Stimulated activated CD4-positive, alpha-beta T cell treated with anti-CD3 and anti-CD28 coated beads, Interleukin-1b, Interleukin-23, amount 100 ng/mL, for 24 hours (primary cell): ENCODE measurements at places on chromosomes 1 and 21.

DNA sequence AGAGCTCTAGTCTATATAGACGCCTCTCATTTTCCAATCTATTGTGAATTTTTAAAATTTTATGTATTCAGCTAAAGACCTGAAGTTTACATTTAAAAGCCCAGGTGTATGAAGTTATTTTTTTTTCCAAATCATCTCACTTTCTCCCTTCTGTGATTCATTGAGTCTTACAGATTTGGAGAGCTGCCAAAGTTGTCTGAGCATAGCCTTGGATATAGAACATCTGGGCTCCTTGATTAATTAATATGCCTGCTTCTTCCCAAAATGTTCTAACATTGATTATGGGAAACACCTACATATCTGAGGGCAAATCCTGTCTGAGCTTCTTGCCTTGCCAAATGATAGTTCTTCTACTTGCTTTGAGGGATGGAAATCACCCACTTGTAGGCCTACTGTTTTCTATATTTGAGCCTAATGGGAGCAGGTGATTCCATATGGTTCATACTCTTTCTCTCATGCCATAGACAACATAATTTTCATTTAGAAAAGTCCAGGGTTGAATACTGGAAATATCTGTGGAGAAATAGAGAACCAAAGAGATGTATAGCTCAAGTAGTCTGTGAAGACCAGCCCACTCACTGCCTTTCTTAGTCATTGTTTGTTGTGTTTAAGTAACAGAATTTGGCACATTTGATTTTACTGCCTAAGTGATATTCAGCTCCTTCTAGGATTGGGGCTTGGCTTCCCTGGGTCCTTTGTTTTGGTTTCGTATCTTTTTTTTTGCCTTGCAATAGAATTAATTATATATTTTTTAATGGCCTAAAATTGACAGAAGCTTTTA lies 46.2 kb downstream of the MACF1 start:
- no peak for DNase-seq

- no peak for DNase-seq
Measured at GRCh38 chr1:99776120-99776519, 9.7 kb upstream of the FRRS1 start.

DNA sequence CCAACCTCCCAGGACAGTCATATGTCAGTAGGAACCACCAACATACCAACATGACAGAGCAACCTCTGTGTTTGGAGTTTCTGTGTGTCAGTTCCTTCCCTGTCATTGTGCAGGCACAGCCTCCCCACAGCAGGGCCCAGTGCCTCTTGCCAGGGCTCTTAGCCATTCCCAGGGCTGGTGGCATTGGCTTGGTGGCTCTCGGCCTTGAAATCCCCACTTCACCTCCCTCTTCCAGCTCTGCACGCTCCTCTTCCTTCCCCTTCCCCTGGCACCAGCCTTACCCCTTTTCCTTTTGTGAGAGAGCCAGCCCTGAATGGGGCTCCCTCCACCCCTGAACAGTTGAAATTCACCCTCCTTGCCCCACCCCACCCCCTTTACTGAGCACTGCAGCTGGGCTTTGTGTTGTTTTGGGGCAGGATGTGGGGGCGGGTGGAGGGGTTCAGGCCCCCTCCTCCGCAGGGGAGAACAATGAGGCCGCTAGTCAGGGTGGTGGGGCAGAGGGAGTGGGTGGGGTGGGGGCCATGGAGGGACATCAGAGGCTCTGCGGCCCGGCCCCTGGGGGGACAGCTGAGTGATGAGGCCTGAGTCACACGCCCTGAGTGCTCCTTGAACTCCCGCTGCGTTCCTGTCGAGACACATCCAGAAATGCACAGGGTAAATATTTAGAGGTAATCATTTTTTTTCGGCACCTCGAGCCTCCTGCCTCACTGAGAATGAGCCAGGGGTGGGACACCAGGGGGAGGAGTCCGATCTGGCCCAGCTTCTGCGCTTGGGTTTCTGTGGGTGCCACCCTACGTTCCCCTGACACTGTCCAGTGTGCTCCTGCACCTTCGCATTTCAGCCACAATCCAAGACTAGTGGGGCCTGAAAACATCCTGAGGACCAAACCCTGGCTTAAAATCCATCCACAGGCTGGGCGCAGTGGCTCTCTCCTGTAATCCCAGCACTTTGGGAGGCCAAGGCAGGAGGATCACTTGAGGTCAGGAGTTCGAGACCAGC lies 28.6 kb downstream of the LGR6 start:
- no peak for DNase-seq

DNA sequence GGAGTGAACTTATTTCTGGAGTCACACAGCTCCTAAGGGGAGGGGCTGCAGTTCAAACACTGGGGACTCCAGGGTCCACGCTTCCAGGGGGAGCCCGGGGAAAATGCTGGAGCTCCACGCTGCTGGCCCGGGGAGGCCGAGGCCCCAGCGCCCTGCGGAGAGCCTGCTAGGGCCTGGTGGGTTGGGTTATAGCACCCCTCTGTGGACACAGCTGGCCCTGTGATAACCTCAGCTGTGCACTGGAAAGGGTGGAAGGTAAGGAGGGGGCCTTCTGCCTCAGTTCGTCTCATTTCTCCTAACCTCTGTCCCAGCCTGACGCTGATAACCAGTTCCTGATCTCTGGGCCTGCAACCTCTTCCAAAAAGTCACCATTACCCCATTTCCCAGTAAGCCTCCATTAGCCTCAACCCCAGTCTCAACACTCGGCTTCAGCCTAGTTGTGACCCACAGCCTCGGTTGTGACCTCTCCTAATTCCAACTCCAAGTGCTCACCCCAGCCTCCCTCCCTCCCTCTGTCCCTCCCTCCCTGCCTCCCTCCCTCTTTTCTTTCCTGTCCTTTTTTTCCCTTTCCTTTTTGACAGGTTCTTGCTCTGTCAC lies 7.1 kb downstream of the NBL1 start:
- no peak for DNase-seq

DNA sequence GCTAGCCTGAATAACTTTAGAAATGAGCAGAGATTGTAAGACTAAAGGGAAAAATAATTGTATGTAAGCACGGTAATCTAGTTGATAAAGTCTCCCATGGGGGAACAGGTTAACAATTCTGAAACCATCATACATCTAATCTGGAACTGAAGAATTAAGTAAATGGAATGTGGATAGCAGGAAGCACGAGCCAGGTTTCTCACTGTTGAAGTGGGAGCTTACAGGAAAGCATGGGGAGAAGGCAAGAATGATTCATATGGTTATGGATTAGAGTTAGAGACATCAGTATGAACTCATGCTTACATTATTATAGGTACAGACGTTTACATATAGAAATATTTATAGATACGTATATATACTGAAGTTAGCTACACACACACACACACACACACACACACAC lies 83.0 kb downstream of the LEPR start:
- no peak for DNase-seq

GRCh38 chr1:164813776-164814175 lies 254.8 kb downstream of the PBX1 start:
- no peak for DNase-seq

GRCh38 chr1:14748151-14748550 lies 149.7 kb downstream of the KAZN start:
- no peak for DNase-seq

- no peak for DNase-seq
Measured at GRCh38 chr1:173475564-173476196, 1.5 kb upstream of the PRDX6 start.

- DNase-seq, result no peak
Measured at GRCh38 chr1:202010180-202011015, at the start of gene ELF3. Gene ELF3, plus strand, starts transcription at chr1:202010587. Its CDS starts 550 bp downstream, at chr1:202011137.

DNA sequence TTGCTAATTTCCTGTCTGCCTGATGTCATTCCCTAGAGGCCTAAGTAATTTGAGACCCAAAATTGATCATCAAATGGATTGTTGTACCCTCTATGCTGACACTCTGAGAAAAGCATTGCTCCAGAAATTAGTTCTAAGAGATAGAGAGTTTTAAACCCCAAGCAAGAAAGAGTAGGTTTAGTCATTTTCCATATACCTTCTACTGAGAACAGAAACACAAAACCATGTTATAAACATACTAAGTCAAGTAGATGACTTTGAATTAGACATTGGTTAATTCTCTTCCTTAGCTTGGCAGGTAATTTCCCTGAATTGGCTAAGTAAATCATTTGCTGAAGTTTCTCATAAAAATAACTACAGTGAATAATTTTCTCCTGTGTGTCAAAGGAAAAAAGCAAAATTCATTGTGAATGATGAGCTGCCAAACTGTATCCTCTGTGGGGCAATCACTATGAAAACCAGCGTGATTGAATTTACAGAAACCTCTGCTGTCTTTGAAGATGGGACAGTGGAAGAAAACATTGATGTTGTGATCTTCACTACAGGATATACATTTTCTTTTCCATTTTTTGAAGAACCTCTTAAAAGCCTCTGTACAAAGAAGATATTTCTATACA lies 20.1 kb downstream of the FMO4 start:
- no peak for DNase-seq

DNA sequence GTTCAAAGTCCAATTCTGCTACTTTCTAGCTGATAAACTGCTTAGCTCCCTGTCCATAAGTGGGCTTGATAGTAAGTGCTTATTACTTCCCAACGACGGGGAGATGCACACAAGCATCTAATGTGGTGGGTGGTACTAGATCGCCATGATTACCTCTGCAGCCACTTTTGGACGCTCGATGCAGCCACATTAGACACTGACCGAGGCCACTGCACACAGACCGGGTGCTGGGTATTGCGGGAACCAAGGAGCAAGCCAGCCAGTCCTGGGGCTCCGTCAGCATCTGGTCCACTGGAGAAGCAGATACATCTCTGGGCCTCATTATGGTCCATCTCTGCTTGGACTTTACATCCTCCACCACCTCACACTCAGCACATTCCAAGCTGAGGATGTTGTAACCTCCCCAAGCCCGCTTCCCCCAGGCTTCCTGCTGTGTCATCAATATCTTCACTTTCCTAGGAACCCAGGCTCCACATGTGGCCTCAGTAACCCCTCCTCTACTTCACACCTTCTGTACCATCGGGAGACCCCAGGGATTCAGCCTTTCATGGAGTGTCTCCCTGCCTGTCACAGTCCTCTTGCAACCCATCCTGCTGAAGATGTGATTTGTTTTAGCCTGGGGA lies 48.2 kb downstream of the RHOU start:
- DNase-seq, result no peak

GRCh38 chr1:45334308-45335245 lies 5.4 kb upstream of the TOE1 start:
- DNase-seq, result no peak

DNA sequence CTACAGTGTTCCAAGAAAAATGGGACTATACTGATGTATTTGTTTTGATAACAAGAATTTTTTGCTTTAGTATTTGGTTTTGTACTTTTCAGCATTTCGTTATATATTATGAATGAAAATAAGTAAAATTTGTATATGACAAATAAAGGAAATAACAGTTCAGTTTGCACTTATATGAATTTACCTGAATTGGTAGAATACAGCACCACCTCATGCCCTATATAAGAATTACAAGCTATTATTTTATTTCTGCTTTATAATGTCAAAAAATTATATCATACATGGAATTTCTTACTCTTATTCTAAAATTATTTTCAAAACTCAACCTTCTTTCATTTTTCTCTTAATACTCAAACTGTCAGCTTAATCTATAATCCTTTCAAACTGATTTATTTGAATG lies 14.6 kb downstream of the EFCAB7 start:
- DNase-seq, result no peak

- no peak for DNase-seq
Measured at GRCh38 chr1:232844791-232845190, 39.6 kb downstream of the MAP10 start.

DNA sequence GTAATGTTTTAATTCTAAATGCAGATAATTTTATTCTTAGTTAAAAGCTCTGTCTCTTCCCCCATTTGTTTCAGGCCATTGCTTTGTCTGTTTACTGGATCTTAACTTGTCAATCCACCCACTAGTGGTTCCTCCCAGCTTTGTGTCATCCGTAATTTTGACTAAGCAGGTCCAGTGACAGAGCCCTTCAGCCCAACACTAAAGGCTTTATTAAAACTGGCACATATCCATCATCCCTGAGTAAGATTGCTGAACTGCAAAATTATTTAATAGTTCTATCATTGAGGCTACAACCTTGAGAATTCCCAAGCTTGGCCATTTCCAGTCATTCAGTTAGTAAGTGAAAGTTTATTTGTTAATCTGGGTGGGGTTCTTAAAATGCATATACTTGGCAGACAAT lies 96.7 kb downstream of the NGF start:
- no peak for DNase-seq

DNA sequence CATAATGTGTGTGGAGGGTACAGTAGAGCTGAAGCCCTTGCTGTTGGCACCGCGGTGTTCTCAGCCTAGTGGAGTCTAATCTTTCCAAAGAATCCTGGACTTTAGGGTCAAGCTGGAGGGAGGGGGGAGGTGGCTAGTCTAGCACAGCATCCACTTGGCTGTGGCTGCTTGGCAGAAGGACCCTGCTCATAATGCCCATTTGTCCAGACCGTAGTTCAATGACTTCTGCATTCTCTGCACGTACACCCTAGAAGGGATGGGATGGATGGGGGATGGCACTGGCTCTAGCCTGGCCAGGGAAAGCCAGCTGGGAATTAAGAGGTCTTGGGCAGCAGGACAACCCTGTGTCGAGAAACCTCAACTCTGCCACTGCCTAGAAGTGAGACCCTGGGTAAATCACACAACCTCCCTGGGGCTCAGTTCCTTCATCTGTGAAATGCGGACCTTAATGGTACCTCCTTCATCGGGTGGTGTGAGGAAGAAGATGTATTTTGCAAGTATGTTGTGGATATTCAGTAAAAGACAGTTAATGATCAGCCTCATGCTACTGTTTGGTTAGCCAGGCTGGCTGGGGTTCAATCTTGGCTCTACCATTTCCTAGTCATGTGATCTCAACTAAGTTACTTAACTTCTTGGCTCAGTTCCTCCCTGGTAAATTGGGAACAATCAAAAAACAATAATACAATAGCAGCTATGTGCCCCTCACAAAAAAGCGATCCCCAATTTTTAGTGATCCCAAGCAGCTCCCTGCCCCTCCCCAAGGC lies 27.2 kb upstream of the CLIC4 start:
- no peak for DNase-seq

GRCh38 chr1:116770625-116771024 lies 16.4 kb downstream of the CD2 start:
- no peak for DNase-seq

GRCh38 chr21:41133874-41134522 lies 34.0 kb upstream of the BACE2 start:
- DNase-seq, result no peak

DNA sequence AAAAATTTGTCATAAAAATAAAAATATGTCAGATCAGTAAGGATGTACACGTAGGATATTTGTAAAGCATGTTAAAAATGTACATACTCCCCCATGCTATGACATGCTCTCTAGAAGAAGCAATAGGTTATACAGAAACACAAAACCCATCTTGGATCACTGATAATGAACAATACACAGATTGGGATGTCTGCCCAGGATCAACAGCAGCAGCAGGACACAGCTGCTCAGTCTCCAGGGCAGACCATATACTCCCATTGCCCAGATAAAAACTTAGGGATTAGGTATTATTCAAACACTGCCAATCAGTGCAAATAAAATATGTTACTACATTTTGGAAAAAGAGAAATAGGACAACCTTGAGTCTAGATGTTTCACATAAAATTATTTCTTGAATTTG lies 39.0 kb downstream of the DAB1 start:
- DNase-seq, result no peak
